ENCODE measurements at places on chromosomes 13 and 19. TPM values are rescaled to one million over a fixed set of nuclear protein-coding genes. Genes with fewer than 3 reads are reported as not detected.

DNA sequence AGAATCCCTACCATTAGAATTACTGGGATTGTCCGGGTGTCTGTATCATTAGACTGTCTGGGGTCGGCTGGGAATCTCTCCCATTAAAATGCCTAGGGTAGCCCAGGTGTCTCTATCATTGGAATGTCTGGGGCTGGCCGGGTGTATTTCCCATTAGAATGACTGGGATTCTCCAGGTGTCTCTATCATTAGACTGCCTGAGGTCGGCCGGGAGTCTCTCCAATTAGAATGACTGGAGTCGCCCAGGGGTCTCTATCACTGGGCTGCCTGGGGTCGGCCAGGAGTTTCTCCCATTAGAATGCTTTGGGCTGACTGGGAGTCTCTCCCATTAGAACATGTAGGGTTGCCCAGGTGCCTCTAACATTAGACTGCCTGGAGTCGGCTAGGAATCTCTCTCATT lies 1560.7 kb downstream of the UQCRFS1 start:
- no peaks in the 10 kb centered on the region for H3K4me1 ChIP-seq
- no peak for DNase-seq
- H3K27me3 ChIP-seq, result no peaks in the 10 kb centered on the region
- no peak overlapping the region for H3K4me3 ChIP-seq

GRCh38 chr13:26962671-26963070 lies 202.1 kb upstream of the GPR12 start:
- peaks cover 31% of the 10 kb centered on the region for H3K27me3 ChIP-seq
- H3K4me1 ChIP-seq, result peaks cover 18% of the 10 kb centered on the region
- H3K36me3 ChIP-seq, result no peaks in the 10 kb centered on the region

DNA sequence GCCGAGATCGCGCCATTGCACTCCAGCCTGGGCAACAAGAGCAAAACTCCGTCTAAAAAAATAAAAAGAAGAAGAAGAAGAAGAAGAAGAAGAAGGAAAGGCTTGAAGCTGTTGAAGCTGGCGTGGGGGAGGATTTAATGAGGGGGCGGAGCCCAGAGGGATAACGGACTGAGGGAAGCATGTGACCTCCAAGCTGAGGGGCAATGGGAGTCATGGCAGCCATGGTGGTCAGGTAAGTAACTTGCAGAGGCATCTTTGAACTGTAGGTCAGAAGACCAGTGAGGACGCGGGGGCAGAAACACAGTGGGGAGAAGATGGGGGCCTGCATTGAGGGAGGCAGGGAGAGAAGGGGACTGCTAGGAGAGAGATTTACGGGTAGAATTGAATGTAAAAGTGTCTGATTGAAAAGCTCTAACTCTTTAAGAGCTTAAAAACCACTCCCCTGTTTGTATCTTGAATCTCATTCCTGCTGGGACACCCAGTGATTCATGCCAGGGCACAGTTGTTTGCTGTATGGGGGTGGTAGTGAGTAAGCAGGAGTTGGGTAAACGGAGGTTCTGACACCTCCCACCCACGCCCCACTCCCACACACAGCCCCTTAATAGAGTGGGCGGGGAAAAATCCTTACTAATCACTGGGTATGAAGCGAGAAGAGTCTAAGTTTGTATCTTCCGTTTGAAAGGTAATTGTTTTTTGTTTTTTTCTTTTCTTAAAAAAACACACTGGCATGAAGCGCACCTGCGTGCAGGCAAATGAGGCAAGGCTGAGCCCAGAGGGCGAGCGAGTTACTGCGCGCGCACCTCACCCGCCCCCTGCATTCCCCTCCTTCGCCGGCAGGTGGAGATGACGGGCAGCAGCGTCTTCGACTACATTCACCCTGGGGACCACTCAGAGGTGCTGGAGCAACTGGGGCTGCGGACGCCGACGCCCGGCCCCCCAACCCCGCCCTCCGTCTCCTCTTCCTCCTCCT lies 13.0 kb downstream of the TMEM160 start:
- H3K27ac ChIP-seq, result peak overlapping the region; percentile 63
- DNase-seq, result peak; percentile 99
- no peaks in the 10 kb centered on the region for H3K27me3 ChIP-seq
- peak overlapping the region; percentile 74 for H3K4me3 ChIP-seq
- peaks cover 8% of the 10 kb centered on the region for H3K4me1 ChIP-seq

Gene SLC25A15
- total RNA-seq, result 9.4 TPM

Gene GAPDHS
- total RNA-seq, result not detected

Gene INSR
- 44.2 TPM for total RNA-seq

Data from osteoblast (primary cell).